ENCODE measurements at places on chromosomes 7 and 10.

GRCh38 chr10:97759158-97759887 is 12.5 kb downstream of the SFRP5 start:
- DNase-seq: peak; percentile 32

GRCh38 chr7:120955577-120956149 is 5.1 kb downstream of the ING3 start:
- DNase-seq: no peak

DNA sequence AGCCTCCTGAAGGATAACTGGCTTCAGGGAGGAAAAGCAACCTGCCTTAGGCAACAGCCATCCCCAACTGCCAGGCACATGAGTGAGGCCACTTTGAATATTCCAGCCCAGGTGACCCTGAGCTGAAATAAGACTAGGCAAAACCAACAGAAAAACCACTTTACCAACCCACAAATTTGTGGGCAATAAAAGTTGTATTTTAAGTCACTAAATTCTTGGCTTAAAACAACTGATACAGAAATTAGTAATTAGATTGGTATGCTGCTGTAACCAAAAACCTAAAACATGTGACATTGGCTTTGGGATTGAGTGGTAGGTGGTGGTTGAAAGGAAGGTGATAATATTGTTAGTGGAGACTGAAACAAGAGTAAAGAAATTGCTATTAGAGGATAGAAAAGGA is 39.9 kb downstream of the ABCB4 start:
- no peak for DNase-seq

DNA sequence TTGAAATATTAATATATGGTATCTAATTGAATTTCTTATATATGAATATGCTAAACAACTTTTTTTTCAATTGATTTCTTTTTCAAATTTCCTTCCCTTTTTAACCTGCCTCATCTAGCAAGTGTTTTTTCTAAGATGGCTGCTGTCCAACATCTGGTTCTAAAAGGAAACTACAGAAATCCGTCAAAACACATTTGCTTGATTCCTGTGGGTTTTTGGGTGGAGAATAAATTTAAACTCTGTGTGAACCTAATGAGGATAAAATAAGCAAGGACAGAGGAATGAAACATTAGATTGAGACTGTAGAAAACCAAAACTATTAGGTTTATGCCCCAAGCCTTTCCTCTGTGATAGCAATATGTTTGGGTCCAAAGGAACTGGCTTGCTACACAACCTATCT is 75.5 kb upstream of the STARD3NL start:
- no peak for DNase-seq

GRCh38 chr7:67346876-67347275 is 350.2 kb downstream of the TYW1 start:
- no peak for DNase-seq

GRCh38 chr10:92103376-92104090 is 180.0 kb downstream of the BTAF1 start:
- no peak for DNase-seq

GRCh38 chr10:24324651-24325050 is 115.7 kb downstream of the KIAA1217 start:
- no peak for DNase-seq

DNA sequence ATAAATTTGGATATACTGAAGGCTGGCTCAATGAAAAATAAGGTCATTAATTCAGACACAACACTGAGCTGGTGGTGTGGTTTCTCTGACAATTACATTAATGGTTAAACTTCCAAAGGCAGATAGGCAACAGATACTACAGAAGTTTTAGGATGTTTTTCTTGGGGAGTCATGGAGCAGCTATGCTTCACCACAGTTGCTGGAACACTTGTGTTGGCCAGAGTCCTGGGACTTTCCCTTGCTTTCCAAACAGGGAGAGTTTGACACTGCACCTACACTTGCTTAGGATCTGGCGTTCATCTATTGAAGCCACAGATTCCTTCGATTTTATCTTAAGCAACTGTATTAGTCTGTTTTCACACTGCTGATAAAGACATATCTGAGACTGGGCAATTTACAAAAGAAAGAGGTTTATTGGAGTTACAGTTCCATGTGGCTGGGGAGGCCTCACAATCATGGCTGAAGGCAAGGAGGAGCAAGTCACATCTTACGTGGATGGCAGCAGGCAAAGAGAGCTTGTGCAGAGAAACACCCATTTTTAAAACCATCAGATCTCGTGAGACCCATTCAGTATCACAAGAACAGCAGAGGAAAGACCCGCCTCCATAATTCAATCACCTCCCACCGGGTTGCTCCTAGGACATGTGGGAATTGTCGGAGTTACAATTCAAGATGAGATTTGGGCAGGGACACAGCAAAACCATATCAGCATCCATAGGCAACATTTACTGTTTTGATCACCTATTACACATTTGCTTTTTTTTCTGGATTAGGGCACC is 27.8 kb upstream of the TMEM178B start:
- no peak for DNase-seq

DNA sequence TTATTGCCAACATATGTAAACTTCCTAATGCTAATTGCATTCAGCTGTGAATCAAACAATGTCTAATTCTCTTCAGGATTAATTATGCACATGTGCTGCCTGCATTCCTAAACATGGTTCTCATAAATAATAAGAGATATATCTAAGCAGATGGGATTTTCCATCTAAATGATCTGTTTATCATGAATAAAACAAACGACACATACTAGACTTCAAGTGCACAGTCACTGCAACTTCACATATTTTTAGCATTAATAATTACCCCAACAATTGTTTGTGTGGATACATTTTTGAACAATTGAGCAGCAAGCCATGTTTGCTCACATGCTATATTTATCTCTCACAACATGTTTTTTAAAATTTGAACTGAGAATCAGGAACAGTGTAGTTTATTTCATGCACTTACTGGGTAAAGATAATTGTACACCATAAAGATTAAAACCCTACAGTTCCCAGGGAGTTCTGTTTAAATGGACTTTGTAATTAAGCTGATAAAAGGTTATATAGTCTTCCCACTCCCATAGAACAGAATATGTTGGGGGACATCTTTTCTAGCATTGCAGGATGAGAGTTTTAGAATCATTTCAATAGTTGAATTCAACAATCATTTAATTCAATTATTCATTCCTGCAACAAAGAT is 378.5 kb downstream of the MDFIC start:
- DNase-seq: no peak

Data from gastrocnemius medialis (tissue), 4 donors.